CD4-positive, alpha-beta T cell treated with Interleukin-17A for 1 hour (primary cell): ENCODE measurements at places on chromosomes 1 and 21.

DNA sequence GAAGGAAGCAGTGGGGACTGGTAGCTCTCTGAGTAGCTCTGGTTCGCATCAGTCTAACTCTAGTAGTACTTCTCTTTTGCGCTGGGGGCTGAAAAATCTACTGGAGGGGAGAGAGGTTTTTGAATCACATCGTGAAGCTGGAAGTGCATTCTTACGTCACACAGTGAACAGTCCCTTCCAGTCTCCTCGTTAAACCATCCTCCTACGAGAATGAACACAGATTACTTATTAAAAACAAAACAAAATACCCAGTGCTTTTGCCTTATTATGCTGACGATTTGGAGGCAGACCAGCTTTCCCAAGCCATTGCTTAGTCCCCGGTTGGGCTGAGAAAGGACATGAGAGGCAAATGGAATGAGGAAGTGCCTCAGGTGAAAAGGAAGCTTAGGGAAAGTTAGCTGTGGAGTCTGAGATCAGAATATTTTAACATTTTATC is 16.1 kb downstream of the HUNK start:
- DNase-seq, result no peak

DNA sequence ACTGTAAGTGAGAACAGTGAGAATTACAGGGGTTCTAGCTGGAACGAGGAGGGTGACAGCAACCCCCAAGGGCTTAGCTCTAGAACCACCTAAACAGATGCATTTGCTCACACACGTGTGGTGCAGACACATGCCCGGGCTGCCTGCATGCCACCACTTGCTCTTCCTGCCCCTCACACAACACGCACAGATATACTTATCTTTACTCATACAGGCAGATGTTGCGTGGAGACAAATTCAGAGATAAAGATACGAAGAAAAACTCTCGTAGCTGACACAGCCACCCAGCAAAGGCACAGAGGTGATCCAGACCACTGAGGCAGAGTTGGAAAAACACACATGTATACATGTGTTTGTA is 13.5 kb downstream of the VANGL1 start:
- DNase-seq, result no peak

DNA sequence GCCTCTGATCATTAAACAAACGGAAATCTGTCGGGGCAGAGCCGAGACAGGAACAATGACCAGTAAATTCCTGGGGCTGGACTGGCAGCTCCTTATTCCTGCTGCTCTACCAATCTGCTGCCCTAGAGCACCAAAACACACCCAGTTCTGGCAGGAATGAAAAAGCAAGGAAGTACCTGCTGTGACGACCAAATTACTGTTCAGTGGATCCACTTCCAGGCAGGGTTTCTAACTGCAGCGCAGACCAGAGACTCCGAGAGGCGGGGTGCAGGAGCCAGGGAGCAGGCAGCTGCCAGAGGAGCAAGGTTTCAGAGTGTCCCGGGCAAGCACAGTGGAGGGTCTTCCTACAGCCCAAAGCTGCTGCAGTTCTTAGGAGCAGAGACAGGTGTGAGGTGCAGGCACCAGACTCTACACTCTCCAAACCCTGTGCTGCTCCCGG is 32.4 kb downstream of the KANK4 start:
- DNase-seq, result no peak

GRCh38 chr1:116943438-116943837 is 33.7 kb downstream of the PTGFRN start:
- no peak for DNase-seq

GRCh38 chr1:119462964-119463363 is 44.0 kb upstream of the HSD3B1 start:
- no peak for DNase-seq

GRCh38 chr1:208174731-208175507 is 69.3 kb downstream of the PLXNA2 start:
- no peak for DNase-seq

GRCh38 chr1:100524355-100524754 is 13.6 kb upstream of the GPR88 start:
- no peak for DNase-seq

DNA sequence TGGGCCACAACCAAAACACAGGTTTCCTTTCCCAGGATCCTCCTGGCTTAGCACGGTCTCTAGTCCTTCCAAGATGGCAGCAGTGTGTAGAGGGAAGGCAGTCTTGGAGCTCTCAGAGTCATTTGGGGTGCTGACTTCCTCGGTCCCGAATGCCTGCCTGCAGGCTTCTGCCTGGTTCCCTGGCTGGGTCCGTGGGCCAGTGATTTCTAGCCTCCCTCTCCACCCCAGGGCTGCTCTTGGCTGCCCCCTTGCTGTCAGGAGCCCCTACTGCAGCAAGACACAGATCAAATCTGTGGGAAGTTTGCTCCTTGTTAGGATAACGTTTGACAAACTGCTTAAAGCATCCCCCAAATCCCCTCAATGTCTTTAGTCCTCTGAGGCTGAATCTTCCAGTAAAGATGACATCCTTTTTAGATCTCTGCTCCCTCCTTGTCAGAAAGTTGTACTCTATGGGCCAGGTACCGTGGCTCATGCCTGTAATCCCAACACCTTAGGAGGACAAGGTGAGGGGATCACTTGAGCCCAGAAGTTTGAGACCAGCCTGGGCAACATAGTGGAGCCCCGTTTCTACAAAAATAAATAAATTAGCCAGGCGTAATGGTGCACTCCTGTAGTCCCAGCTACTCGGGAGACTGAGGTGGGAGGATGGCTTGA is 272.5 kb downstream of the RRAGC start:
- peak; percentile 48 for DNase-seq

DNA sequence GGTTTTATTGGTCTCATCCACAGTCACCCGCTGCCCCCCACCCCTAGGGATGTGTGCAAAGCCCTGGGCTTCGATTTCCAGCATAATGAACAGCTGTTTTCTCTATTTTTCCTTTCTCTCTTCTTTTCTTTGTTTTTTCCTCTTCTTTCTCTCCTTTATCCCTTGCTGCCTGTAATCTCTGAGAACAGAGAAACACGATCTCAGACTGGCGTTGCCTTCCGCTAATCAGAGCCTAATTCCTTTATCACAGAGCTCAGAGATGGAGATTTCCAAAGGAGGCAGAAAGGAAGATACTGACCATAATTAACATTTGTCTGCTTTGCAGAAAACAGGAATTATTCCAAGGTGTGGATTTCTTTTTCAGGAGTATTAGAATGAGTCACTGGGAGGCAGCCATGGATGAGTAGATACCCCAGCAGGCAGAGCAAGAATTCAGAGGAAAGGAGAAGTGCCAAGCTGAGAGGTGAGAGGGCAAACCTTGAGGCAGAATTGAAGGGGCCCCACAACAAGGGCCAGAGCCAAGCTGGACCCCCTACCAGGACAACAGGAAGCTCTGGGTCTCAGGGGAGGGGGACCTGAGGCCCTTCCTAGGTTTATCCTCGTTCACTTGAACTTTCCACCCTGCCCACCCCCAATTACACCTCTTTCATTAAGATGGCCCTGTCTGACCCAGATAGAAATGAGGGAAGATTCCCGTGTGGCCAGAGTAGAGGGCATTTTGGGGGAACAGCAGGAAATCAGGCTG is 33.3 kb downstream of the MATN1 start:
- no peak for DNase-seq

- DNase-seq, result no peak
Observed at GRCh38 chr1:218565377-218565776, 220.2 kb downstream of the TGFB2 start.

DNA sequence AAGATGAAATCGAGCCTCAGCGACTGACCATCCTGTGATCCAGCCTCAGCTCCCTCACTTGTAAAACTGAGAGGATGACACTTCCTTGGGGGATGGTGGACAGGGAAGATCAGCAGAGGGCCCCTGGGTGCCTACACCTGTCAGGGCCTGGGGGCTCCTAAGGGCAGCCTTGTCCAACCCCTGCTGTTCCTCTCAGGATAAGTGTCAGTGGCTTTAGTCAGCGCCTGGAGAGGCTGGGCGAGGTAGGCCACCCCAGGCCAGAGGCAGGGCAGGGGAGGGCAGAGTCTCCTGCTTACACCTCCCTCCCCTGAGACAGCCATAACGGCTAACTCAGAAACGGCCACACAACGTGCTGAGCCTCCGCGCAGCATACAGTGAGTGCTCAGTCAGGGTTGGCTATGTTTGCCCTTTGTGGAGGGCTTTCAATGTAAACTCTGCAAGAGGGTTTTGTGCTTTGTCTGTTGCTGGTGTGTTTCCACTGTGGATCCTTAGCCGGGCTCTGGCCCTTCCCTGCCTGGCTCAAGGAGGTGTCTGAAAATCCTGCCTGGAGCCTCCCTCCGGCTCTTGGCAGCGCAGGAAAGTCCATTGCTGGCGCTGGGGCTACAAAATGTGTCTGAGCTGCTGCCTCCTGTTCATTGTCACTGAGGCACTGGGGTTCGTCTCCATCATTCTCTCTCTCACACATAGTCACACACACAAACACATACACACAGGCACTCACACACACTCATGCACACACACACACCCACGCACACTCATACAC is 588.4 kb downstream of the PTPRU start:
- no peak for DNase-seq

DNA sequence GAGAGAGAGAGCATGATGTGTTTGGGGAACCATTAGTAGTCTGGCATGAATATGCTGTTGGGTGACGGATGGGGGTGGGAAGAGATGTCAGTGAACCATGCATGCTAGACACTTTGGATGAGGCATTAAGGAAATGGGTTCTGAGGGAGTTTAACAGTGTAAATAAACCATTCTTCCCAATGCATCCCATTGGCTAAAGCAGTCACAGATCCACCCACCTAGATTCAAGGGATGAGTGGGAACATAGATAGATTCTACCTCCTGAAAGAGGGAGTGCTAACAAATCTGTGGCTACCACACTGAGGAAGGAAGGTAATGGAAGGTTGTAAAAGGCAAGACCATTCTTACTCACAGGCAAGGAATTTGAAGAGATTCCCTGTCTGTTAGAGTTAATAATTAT is 129.8 kb upstream of the CACNA1E start:
- no peak for DNase-seq

GRCh38 chr1:100452641-100453040 is 85.3 kb upstream of the GPR88 start:
- DNase-seq, result peak; percentile 86

GRCh38 chr1:42950116-42950481 is 8.6 kb downstream of the SLC2A1 start:
- DNase-seq, result no peak

GRCh38 chr1:152191260-152191659 is 32.2 kb upstream of the RPTN start:
- no peak for DNase-seq

- DNase-seq, result no peak
Observed at GRCh38 chr21:31382060-31382459, 38.0 kb upstream of the TIAM1 start.

DNA sequence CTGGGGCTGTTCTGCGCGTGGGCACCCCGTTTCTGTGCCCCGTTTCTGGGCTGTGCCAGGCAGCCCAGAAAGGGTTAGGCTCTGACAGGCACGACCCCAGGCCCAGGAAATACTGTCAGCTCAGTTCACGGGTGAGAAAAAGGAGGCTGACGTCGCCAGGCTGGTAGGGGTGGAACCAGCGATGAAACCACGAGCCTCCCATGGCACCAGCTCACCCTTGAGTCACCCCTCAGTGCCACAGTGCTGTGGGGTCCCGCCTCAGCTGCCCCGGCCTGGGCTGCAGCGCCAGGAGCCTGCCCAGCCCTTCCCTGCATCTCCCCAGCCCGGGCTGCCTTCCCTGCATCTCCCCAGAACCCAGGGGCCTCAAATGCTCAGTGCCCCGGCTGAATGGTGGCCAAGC is 11.5 kb downstream of the MEGF6 start:
- DNase-seq, result no peak

GRCh38 chr1:40032240-40032891 is 8.2 kb upstream of the CAP1 start:
- peak; percentile 74 for DNase-seq

DNA sequence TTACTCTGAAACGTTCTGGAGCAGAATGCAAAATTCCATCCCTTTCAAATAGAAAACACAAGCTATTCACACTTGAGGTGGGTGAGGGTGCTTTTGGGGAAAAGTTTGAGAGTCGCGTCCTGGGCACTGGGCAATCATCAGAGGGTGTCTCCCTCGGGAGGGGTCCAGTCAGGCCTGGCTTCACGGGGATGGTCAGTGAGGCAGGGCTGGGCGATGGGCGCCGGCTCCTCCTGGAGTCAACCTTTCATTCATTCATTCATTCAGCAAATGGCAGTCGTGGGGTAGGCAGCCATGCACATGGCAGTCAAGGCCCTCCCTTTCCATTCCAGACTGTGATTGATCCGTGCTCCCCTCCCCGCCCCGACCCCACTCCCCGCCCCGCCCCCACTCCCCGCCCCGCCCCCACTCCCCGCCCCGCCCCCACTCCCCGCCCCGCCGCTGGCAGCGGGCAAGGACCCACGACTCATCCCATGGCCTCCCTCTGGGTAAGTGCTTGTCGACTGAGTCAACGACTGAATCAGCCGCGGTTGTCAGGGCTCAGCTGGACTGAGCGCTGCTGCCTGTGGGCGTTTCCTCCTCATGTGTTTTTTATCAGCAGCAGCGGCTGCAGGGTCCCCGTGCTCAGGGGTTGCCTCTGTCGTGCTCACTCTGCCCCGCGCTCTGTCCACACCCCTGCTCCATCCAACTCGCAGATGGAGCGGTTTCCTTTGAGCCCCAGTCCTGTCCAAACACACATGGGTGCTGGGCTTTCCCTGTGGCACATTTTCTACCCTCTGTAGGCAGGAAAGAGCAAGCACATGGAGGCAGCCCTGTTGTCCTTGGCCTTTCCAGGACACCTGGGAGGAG is 12.5 kb upstream of the SPSB1 start:
- DNase-seq, result no peak

DNA sequence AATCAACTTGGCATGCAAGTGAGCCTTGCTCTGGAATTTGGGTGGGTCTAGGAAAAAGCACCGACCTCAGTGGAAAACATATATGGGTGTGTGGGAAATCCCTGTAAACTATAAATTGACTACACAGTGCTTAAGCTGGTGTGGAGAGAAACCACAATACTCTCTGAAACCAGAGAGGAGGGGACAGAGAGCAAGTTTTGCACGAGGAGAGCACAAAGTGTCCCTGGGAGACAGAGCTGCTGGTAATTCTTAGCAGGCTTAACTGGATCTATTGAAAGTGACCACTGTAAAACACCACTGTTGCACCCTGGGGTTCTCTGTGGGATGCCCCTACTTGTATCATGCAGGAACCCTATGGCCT is 12.8 kb downstream of the KCNJ15 start:
- DNase-seq, result no peak
